Activated CD8-positive, alpha-beta memory T cell treated with anti-CD3 and anti-CD28 coated beads, Interleukin-2, amount 50 U/mL, for 4 hours (primary cell): ENCODE measurements at places on chromosomes 6 and 20.

GRCh38 chr20:62050166-62051120 lies 15.2 kb downstream of the TAF4 start:
- no peak for DNase-seq

GRCh38 chr6:19712012-19712688 lies 125.0 kb upstream of the ID4 start:
- DNase-seq, result no peak

DNA sequence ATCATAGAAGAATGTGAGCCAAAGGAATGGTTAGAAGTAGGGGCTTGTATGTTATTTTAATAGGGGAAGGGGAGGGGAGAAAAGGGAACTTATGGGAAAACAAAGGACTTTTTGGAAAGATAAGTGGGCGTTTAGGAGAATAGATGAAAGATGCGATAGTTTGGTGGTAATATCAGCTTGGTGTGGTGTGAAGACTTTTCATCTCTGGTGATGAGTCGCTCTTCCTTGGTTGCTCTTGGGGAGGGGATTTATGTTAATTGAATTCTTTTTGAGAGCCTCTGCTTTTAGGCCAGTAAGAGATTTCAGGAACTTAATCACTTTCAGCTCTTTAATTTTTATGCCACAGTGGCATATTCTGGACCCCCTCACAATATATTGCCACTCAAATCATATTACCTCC lies 10.8 kb downstream of the HECA start:
- DNase-seq, result no peak

DNA sequence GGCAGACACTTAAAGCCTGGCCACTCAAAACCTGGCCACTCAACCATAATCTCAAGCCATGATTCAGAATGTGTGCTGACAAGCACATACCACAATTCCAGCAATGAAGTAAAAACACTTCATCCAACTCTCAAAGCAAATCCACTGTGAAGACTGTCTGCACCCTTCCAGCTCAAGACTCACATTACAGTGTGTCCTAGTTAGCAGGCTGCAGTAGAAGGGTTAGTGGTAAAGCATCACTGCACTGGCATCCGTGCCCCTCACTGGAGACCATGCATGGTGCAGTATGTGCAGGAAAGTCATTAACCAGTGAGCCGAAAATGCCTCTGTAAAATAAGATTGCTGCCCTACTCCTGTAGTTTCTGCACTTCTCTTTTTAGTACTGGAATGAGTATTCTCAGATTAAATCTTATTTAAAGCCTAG lies 43.4 kb downstream of the SLC23A2 start:
- no peak for DNase-seq

DNA sequence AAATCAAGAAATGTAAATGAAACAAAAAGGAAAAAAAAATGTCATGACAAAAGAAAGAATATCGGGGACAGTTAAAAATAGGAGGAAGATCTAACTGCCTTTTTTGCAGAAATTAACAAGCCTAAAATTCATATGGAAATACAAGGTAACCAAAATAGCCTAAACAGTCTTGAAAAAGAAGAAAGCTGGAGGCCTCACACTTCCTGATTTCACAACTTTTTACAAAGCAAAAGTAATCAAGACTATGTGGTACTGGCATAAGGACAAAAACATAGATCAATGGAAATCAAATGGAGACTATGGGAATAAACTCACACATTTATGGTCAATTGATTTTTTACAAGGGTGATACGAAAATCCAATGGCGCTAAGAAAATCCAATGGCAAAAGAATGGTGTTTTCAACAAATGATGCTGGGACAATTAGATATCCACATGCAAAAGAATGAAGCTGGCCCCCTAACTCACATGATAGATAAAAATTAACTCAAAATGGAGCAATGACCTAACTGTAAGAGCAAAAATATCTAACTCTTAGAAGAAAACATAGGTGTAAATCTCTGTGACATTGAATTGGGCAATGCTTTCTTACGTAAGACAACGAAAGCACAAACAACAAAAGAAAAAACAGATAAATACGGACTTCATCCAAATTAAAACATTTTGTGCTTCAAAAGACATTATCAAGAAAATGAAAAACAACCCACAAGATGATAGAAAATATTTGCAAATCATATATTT lies 24.5 kb downstream of the MAP3K5 start:
- DNase-seq, result no peak

GRCh38 chr6:51387907-51388306 lies 569.2 kb downstream of the TFAP2B start:
- no peak for DNase-seq

DNA sequence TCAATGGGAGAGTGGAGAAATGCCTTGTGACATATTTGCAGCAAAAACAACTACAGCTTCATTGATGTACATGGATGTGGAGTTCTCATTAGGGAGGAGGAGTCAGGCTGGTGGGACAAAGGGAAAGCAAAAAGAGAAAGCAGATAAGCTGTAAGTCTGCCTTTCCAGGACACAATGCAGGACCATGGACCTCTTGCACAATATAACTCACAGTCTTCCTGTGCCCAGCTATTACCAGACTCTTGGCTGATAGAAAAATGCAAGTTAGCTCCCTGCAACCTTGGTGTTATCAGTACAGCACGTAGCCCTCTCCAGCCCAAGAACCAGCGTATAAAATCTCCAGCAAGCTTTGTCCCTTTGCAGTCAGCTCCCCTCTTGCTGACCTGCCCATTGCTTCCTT lies 232.3 kb downstream of the NFATC2 start:
- no peak for DNase-seq

GRCh38 chr6:21872749-21873148 lies 279.2 kb downstream of the SOX4 start:
- DNase-seq, result no peak

DNA sequence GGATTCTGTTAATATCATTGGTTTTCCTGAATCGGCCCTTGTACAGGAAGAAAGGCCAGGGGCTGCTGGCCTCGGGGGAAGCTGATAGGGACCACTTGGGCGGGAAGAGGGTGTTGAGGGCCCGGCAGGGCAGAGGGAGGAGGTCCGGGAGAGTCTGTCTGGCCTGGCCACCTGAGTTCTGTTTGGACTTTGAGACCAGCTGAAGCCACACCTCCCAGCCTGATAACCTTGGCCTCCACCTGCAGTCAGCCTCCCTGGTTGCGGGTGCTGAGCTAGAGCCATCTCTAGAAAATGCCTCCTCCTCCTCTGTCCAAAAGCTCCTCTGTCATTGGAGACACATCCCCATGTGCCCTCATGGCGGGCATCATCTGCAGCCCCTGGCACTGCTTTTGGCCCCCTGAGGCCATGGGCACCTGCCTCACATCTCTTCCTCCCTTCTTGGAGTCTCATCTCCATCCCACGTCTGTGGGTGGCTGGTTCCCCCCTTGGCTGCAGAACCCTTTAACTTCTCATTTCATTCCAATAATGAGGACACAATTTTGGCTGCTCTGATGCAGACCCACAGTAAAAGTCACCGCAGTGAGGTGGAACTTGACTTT lies 16.6 kb downstream of the APCDD1L start:
- DNase-seq, result no peak

- DNase-seq, result no peak
Observed at GRCh38 chr6:15404685-15404980, 158.8 kb downstream of the JARID2 start.

- no peak for DNase-seq
Observed at GRCh38 chr6:35203152-35203670, 10.5 kb upstream of the SCUBE3 start.

DNA sequence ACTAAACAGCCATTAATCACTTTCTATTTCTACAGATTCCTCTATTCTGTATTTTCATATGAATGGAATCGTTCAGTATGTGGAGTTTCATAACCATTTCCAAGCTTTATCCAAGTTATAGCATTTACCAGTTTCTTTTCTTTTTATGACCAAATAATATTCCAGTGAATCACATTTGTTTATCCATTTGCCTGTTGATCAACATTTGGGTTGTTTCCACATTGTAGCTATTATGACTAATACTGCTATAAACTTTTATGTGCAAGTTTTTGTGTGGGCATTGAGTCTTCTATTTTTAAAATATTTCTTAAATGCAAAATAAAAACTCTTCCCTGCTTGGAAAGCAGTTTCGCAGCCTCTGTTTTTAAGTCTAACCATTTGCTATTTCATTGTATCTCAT lies 336.4 kb upstream of the OPRM1 start:
- DNase-seq, result no peak

GRCh38 chr6:134077301-134077700 lies 24.9 kb upstream of the SLC2A12 start:
- DNase-seq, result no peak

GRCh38 chr6:39755231-39755630 lies 30.0 kb upstream of the KIF6 start:
- no peak for DNase-seq

GRCh38 chr20:8331740-8332412 lies 199.8 kb downstream of the PLCB1 start:
- no peak for DNase-seq

DNA sequence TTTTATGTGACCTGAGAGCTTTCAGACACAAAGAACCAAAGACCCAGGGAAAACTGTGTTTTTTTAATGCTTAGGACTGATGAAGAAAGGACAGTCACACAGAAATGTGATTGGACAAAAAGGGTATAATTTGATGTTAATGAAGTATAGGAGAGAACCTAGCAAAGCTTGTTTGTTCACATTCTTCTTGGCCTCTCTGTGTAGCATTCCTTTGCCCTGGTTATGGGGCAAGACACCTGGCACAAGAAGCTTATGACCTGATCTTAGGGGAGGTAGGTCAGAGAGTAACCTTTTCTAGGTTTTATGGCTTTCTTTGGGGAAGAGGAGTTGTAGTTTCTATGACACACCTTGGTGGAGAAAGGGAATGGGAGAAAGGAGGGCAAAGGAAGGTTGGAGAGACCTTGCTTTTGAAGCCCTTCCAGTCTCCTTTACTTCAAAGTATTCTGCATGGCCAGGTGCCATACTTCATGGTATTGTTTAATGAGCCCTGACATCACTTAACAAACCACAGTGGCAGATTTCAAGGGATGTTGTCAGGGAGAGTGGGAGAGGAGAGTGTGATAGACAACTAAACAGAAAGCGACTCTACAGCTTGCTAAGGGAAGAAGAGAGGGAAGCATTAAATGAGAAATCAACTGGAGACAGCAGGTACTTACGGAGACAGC lies 701.8 kb upstream of the FLRT3 start:
- no peak for DNase-seq

- DNase-seq, result no peak
Observed at GRCh38 chr6:51396583-51396982, 577.9 kb downstream of the TFAP2B start.

GRCh38 chr6:114194362-114195026 lies 148.3 kb downstream of the HS3ST5 start:
- DNase-seq, result no peak

- DNase-seq, result no peak
Observed at GRCh38 chr6:43810965-43811732, 41.1 kb downstream of the VEGFA start.

DNA sequence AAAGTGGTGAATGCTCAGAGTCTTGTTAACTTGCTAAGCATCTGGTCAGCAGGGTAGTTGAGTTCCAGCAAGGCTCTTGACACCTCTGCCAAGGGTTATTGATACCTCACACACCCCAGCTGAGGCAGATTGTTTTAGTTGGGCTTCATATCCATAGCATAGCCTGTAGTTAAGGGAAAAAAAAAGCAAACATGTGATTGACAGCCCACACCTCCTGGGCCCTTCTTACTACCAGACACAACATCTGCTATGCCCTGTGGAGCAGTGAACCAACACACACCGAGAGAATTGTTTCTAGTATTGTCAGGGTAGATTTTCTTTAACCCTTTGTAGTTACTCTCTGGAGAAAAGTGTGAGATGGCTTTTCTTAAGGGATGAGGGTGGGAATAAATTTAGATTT lies 697.0 kb upstream of the POU3F2 start:
- DNase-seq, result no peak

DNA sequence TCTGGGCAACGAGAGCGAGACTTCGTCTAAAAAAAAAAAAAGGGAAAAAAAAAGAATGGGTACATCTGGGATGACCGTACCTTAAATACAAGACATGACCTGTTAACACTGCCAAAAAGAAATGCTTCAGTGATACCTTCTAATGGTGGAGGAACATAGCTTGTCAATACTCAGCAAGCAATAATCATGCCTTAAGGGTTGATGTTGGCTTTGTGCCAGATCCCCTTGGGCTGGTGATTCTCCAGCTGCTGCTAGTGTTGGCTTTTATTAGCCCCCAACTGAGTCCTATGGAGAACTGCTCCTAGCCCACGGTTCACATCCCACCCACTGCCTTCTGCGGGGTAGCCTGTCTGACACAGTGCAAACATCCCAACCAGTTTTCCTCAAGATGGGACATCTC lies 134.9 kb downstream of the PLCB1 start:
- no peak for DNase-seq

- DNase-seq, result no peak
Observed at GRCh38 chr6:117534974-117535373, 52.5 kb downstream of the DCBLD1 start.

DNA sequence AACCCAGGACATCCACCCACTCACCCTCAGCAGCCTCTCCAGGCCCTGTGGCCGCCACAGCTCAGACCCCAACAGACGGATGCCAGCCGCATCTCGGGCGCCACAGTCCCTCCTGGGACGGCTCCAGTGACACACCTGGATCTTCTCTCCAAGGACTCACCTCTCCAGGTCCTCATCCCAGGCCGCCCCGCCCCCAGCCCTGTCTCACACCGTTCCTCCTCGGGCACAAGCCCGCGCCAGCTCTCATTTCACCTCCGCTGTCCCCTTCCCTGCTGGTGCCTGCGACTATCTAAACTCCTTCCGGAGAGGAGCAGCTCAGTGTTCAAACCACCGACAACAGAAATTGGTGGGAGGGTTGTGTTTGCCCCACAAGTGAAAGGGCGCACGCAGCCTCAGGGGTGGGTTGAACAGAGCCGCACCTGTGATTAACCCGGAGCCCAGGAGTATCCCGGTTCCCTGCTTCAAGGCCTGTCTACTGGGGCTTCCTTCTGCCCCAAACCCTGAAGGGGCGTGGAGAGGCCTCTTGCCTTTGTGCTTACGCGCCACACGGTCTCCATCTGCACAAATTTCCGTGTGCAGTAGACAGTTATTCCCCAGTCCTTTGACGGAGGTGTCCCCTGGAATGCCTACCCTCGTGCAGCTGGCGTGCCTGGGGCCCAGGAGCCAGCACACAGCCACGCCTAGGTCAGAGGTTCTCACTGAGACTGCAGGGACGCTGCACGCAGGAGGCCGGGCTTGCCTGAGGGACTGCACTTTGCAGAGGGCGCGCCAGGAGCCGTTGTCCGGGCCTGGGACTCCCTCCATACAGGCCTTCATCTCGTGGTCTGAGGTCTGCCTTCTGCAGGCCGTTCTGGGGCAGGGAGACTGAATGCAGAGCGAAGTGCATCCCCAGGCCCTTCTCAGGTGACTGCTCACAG lies 232.7 kb downstream of the DLL1 start:
- no peak for DNase-seq
